CD4-positive, alpha-beta memory T cell (primary cell): ENCODE measurements at places on chromosomes 1 and 21. TPM values are rescaled to one million over a fixed set of nuclear protein-coding genes. Genes with fewer than 3 reads are reported as not detected.

OR2M2 gene
- not detected for total RNA-seq

DNA sequence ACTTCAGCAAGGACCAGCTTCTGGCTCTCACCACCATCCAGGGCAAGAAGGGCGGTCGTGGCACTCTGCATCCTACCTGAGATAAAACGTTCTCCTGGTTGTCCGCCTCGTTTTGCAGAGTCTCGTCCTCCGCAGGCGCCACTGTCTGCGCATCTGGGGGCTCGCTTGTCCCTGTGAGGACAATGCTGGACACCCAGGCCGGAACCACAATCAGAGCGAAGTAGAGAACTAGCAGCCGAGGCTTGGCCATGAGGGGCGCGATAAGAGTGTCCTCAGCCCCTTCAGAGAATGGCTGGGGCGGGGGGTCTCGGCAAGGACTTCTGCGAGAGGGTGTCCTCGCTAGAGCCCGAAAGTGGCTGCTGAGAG is 505 bp downstream of the OLFML2B start:
- peaks cover 5% of the 10 kb centered on the region for H3K4me1 ChIP-seq
- no peak for DNase-seq
- H3K36me3 ChIP-seq = no peaks in the 10 kb centered on the region
- H3K4me3 ChIP-seq = peak overlapping the region; percentile 63

DNA sequence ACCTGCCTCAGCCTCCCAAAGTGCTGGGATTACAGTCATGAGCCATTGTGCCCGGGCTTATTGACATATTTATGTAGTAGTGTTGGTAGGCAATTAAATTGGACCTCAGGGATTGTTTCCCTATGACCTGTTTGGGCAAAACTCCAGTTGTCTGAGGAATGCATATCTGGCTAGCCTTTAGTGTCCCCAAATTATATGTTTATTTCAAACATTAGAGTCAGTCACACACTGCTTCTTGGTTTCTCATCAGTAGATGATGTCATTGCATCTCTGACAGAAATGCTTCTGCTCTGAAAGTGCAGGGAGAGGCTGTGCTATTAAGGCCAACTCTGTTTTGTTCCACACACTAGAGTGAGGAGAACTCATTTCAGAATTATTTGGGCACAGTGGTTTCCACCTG is 12.5 kb downstream of the PIP5K1A start:
- H3K4me3 ChIP-seq = no peak overlapping the region
- no peak for DNase-seq
- peaks cover 22% of the 10 kb centered on the region for H3K4me1 ChIP-seq
- H3K27ac ChIP-seq = no peak overlapping the region

DNA sequence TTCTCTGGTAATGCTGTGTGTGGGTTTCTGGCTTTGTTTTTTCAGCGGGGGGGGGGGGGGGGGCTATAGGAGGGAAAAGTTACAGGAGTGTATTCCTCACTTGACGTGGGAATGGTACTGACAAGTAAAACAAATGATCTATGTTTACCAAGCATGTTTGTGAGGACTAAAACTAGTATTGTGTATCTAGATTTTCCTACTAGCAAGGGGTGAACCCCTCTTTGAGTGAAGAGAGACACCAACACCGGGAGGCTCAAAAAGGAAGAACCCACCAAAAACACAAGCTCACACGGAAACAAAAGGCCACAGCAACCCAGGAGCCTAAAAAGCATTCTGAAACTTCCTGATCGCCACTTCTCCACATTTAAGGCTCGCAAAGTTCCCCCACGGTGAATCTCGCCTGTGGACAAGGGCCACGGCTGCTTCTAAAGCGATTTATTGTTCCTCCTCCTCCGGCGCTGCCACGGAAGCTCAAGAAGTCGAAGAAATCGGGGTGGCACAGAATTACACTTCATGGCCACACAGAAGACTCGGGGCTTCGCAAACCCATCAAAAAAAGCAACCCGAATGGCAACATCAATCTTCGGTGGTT is 703 bp downstream of the PUM1 start:
- no peaks in the 10 kb centered on the region for H3K36me3 ChIP-seq
- H3K4me3 ChIP-seq = peak overlapping the region; percentile 76
- DNase-seq = no peak
- no peaks in the 10 kb centered on the region for H3K27me3 ChIP-seq
- peak overlapping the region; percentile 99 for H3K27ac ChIP-seq
